ENCODE measurements at places on chromosomes 3 and 15. TPM values are rescaled to one million over a fixed set of nuclear protein-coding genes. Genes with fewer than 3 reads are reported as not detected.

Gene THPO
- 6.0 TPM for total RNA-seq

Gene VEPH1
- total RNA-seq, result 1.7 TPM

Gene LMOD3
- total RNA-seq, result not detected

Gene WDR93
- 0.08 TPM for total RNA-seq

Gene PYGO1
- 0.25 TPM for total RNA-seq

Gene CLASP2
- total RNA-seq, result 27.6 TPM

DNA sequence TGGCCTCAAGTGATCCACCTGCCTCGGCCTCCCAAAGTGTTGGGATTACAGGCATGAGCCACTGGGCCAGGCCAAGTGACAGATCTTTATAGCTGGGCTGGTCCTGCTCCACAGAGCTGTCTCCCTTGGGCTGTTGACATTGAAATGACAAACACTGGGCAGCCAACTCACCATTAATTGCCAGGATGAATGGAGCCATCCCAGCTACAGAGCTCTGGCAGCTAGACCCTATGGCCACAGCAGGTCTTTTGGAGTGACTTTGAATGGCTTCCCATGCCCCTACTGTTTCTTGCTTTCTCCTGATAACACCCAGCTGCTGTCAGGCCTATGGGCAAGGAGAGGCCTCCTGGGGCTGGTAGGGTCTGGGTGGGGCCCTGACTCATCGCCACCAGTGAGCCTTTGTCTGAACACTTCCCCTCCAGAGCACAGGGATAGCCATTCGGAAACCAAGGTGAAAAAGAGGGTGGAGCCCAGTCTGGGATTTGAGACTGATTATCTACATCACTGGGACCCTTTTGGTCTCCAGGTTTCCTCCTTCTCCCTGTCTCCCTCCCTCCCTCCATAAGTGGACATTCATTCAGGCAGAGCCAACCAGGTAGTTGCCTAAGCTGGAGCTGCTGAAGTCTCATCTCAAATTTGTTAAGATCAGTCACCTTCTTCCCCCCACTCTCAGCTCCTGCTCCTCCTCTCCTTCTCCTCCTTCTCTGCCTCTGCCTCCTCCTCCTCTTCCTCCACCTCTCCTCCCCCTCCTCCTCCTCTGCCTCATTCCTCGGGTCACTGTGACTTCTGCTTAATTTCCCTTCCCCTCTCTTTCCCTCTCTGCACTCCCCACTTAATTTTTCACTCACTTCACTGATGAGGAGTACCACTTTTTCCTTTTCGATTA, 34.0 kb downstream of the BHLHE40 start:
- H3K4me3 ChIP-seq, result no peak overlapping the region
- no peaks in the 10 kb centered on the region for H3K36me3 ChIP-seq
- no peak overlapping the region for H3K27ac ChIP-seq
- no peaks in the 10 kb centered on the region for H3K27me3 ChIP-seq

DNA sequence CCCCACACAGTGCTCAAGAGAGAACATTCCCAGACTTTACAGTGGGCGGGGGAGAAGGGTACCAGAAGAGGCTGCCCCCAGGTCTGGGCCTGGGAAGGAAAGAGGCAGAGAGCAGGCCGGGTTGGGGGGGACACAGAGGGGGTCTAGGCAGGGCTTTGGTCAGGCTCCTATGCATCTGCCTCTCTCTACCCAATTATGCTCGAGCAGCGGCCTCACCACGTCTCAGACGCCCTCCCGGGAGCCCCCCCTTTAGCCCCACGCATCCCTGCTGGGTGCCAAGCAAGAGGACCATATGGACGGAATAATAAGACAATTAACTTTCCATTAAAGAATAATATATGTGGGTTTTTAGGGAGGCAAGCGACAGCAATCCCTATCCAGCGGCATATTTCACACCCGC, 32.8 kb downstream of the CACNA2D2 start:
- DNase-seq, result no peak
- no peak overlapping the region for H3K4me3 ChIP-seq
- H3K27me3 ChIP-seq, result no peaks in the 10 kb centered on the region
- H3K4me1 ChIP-seq, result no peaks in the 10 kb centered on the region

DNA sequence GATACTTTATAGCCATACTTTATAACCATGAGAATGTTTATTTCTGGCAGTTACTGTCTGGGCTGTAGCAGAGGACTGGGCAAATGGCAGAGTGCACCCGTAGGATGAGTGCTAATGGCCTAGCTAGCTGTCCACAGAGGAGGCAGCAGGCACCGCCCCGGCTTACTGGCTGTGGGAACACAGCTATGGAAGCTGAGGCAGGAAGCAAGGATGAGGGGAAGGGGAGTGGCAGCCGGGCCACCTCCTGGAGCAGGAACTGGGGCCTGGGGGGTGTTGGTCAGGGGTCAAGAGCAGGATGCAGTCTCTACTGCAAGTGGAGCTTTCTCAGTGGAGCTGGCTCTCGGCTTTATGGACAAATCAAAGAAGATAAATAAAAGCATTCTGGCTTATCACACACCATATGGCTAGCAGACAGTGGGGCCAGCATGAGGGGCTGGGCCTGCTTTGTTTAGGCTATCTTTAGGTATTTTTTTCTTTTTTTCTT, 316.8 kb upstream of the CTDSPL start:
- H3K4me1 ChIP-seq, result no peaks in the 10 kb centered on the region
- H3K36me3 ChIP-seq, result peaks cover 2% of the 10 kb centered on the region
- no peak overlapping the region for H3K27ac ChIP-seq
- no peaks in the 10 kb centered on the region for H3K27me3 ChIP-seq
- no peak overlapping the region for H3K4me3 ChIP-seq

GRCh38 chr3:128878011-128878457, 1.4 kb upstream of the ACAD9 start:
- H3K27ac ChIP-seq, result peak overlapping the region; percentile 87
- peak overlapping the region; percentile 96 for H3K4me3 ChIP-seq
- DNase-seq, result no peak
- H3K4me1 ChIP-seq, result peaks cover 3% of the 10 kb centered on the region
- H3K36me3 ChIP-seq, result peaks cover 3% of the 10 kb centered on the region

GRCh38 chr15:64423970-64424369, 36.3 kb downstream of the TRIP4 start:
- H3K27me3 ChIP-seq, result no peaks in the 10 kb centered on the region
- H3K36me3 ChIP-seq, result peaks cover 19% of the 10 kb centered on the region
- peaks cover 8% of the 10 kb centered on the region for H3K4me1 ChIP-seq
- H3K4me3 ChIP-seq, result no peak overlapping the region

GRCh38 chr15:74798388-74799254, 14.0 kb upstream of the LMAN1L start:
- peaks cover 23% of the 10 kb centered on the region for H3K4me1 ChIP-seq
- H3K36me3 ChIP-seq, result peaks cover 32% of the 10 kb centered on the region
- peak overlapping the region; percentile 76 for H3K27ac ChIP-seq
- H3K27me3 ChIP-seq, result no peaks in the 10 kb centered on the region
- H3K4me3 ChIP-seq, result no peak overlapping the region

- no peaks in the 10 kb centered on the region for H3K4me1 ChIP-seq
- no peaks in the 10 kb centered on the region for H3K27me3 ChIP-seq
- no peak for DNase-seq
- no peak overlapping the region for H3K4me3 ChIP-seq
- H3K27ac ChIP-seq, result no peak overlapping the region
- H3K36me3 ChIP-seq, result no peaks in the 10 kb centered on the region
Observed at GRCh38 chr3:30501526-30501925, 104.9 kb upstream of the TGFBR2 start.

DNA sequence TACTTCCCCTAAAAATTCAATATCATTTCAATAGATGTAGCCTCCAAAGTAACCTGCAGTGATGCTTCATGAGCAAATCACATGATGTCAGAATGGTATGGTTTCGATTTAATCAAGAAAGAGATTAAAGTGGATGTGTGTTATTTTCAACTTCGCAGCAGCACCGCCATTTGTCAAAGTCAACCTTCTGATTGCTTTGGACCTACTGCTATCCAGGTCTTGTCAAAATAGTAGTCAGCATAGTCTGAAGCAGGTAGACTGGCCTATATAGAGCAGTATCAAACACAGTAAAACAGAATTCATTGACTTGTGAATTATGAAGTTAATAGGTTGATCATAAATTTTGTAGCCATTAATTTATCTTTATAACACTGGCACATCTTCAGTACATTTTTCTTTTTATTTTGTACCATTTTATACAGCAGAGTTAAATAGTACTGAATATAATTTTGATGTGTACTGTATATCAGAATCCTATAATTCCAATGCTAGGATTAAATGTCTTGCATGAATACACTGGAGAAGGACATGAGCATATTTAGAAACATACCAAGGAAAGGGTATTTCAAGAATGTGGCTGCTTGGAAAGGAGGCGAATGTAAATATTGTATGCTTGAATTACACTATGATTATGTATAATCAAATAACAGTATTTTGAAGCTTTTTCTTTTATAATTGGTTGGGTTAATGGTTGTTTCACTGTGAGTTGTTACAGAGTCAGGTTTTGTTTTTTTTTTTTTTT, 79.6 kb downstream of the CDIN1 start:
- no peak for DNase-seq
- no peaks in the 10 kb centered on the region for H3K27me3 ChIP-seq
- H3K27ac ChIP-seq, result no peak overlapping the region
- no peak overlapping the region for H3K4me3 ChIP-seq

DNA sequence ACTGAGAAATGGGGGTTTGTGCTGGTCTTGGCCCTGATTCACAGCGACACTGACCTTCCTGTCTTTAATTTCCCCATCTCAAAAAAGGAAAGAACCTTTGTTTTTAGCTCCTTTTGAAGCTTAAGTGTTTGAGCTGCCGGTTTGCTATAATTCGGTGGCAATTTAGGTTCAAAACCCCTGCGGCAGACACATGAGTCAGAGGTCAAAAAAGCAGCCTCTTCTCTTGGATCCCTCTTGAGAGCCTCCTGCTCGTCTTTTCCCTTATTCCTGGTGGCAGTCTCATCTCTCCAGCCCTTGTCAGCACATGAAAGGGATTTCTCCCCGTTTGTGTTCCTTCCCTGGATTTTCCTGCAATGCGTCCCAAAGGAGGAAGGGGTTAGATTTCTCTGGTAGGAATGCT, 64.5 kb downstream of the GRIP2 start:
- no peaks in the 10 kb centered on the region for H3K4me1 ChIP-seq
- no peaks in the 10 kb centered on the region for H3K36me3 ChIP-seq
- no peaks in the 10 kb centered on the region for H3K27me3 ChIP-seq
- DNase-seq, result no peak
- no peak overlapping the region for H3K4me3 ChIP-seq

- H3K27ac ChIP-seq, result no peak overlapping the region
- no peak for DNase-seq
- H3K4me3 ChIP-seq, result no peak overlapping the region
- no peaks in the 10 kb centered on the region for H3K27me3 ChIP-seq
Observed at GRCh38 chr15:95812491-95812890, 518.0 kb upstream of the NR2F2 start.

DNA sequence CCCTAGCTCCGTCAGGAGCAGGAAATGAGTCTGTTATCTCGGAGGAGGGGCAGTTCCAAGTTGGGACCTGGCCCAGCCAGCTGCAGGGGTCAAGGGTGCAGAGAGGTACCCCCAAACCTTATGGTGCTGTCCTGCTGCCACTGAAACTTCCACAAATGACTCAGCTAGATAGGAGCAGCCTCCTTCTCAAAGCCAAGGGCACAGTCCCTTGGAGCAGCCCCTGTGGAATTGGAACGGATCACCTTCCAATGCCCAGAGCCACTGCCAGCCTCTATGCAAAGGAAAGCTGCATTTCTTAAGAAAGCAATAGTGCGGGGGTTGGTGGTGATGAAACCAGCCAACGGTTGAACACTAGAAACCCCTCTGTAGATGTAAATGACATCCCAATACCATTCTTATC, 19.6 kb upstream of the LRRK1 start:
- H3K36me3 ChIP-seq, result no peaks in the 10 kb centered on the region
- no peak for DNase-seq
- no peak overlapping the region for H3K27ac ChIP-seq
- no peak overlapping the region for H3K4me3 ChIP-seq
- H3K4me1 ChIP-seq, result no peaks in the 10 kb centered on the region

DNA sequence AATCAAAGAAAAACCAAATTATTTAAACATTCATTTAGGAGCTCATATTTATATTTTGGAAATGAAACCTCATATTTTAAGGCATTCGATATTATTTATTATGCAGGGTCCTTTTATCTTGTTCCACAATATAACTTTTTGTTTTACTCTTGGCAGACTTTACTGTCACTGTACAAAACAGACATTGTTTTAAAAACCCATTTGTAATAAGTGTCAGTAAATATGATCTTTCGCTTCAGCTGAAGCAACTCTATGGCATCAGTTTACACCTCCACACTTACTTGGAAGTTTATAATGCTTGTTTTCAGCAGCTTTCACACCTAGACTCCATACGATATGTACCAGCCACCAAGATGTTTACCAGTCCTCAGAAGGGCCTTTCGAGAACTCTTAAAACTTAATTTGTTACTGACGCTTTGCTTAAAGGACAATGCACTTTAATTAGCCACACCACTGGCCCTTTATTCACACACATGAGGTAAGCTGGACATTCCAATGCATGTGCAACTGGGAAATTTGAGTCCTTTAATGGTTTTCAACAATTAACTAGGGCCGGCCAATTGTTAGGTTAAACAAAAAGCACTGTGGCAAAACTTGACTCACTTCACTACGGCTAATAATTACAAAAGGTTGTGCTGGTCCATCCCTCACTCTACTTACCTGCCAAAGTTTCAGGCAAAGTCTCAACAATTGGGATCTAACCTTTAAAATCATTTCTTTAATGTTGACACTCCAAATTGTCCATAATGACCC, 16.7 kb downstream of the WWTR1 start:
- no peaks in the 10 kb centered on the region for H3K27me3 ChIP-seq
- DNase-seq, result no peak
- H3K36me3 ChIP-seq, result no peaks in the 10 kb centered on the region
- peaks cover 26% of the 10 kb centered on the region for H3K4me1 ChIP-seq

- H3K27ac ChIP-seq, result no peak overlapping the region
- H3K4me3 ChIP-seq, result no peak overlapping the region
- no peaks in the 10 kb centered on the region for H3K4me1 ChIP-seq
Observed at GRCh38 chr15:48510976-48511375, 134.5 kb downstream of the FBN1 start.

DNA sequence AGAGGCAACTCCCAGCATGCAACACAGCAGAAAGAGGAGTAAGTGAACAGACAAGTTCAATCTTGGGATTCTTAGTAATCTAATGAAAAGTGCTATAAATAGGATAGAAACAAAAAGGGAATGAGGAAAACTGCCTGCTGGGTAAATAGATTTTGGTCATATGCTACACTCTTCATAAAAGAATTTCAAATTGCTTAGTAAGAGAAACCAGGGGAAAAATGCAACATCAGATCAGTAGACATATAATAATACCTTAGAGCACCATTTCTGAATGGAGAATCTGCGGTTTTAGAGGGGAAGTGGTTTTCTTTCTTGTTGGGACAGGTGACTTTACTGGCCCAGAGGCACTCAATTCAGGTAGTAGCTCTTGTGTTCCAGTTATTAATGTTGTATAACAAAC, 13.4 kb upstream of the TBC1D5 start:
- H3K4me3 ChIP-seq, result no peak overlapping the region
- no peak overlapping the region for H3K27ac ChIP-seq
- no peaks in the 10 kb centered on the region for H3K36me3 ChIP-seq
- no peaks in the 10 kb centered on the region for H3K27me3 ChIP-seq
- DNase-seq, result no peak
- H3K4me1 ChIP-seq, result peaks cover 12% of the 10 kb centered on the region
